ENCODE measurements at places on chromosomes 6 and 20.

DNA sequence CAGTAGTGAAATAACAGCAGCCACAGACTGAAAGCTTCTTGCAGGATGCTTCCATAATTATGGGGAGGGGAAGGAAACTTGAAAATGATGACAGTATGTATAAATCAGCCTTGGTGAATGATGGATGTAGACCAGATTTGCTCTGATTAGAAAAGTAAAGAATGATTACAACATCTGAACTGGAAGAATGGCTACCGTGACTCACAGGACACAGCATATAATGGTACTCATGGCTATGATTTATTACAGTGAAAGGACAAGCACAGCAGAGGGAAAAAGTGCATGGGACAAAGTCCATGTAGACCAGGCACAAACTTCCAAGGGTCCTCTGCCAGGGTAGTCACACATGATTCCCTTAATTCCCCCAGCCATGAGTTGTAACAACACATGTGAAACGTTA, 70.7 kb upstream of the POPDC3 start:
- DNase-seq: no peak

- DNase-seq: no peak
These were observed 77.2 kb downstream of the THBS2 start for GRCh38 chr6:169176361-169176991.

DNA sequence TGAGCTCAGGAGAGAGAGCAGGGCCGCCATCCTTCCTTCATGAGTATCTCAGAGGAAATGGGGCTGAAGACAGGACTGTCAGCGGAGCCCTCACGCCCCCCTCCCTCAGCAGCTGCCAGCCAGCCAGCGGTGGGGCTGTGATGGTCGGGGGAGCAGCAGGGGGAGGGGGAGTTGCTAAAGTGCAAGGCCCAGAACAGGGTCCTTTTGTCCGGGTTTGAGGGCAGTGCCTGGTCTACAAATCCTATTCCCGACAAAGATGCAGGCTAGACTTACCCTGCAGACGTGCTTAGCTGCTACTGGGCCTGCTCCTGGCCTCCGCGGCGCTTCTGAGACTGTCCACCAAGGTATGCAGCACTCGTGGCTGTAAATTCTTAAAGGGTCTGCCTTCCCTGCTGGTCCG, 593.4 kb upstream of the CDH4 start:
- no peak for DNase-seq

DNA sequence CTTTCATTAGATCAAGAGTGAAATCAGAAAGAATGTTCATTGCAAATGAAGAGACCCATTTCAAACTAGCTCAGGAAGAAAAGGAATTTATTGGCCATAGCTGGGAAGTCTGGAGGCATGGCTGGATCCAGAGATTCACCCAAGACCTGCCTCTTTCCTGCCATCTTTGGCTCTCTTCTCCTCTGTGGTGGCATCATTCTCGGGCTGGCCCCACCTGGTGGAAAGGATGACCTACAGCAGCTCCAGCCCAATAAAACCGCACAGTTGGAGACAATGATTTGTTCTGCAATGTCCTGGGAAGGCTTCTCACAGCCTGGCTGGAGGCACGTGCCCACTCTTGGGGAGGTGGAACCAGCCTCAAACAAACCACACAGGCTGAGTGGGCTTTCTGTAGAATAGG, 18.1 kb upstream of the FERMT1 start:
- DNase-seq: no peak

- DNase-seq: no peak
These were observed 49.3 kb upstream of the MYL9 start for GRCh38 chr20:36491901-36492617.

- DNase-seq: no peak
These were observed 11.2 kb upstream of the KIFC1 start for GRCh38 chr6:33380272-33380981.

GRCh38 chr6:75993236-75994162, 79.0 kb downstream of the IMPG1 start:
- DNase-seq: no peak

- no peak for DNase-seq
These were observed 82.8 kb downstream of the MLIP start for GRCh38 chr6:54194067-54194466.

- no peak for DNase-seq
These were observed 211.4 kb downstream of the ESR1 start for GRCh38 chr6:152018876-152019275.

DNA sequence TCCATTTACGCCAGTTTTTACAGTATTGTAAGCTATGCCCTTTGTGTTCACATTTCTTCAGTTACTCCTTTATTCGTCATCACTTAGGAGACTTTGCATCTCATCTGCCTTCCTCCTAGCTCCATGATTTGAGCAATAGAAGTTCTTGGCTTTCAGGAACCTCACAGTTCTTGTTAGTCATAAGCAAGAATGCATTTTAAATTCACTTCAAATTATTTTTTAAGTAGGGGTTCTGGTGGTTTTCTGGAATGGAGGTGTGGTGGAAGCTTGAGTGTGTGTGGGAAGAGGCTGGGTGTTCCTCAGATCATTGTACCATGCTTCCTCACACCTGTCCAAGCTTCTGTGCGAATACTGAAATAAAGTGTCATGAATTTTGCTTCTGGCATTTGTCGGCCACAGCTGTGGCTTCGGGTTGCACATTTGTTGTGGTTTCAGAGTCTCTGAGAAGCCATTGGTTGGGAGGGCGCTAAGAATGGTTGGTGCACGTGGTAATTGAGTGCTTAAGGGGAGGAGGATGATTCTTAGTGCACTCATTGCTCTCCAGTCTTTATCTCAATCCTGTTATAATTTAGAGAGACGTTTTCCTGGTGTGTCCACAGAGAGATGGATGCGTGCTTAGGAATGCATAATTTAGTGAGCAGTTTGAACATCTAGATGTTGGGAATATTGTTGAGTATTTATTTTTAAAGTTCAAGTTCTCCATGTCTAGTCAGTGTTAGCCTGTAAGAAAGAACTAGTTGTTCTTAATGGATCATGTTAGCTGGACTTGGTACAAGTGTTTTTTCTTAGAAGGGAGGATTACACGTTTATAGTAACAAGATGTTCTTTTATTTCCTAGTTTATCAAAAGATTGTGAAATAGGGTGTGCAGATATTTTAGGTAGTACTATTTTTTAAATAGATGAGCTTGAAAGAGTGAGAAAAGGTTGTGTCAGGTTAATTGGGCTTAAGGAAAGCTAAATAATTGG, 31.9 kb downstream of the FOXO3 start:
- no peak for DNase-seq

- no peak for DNase-seq
These were observed 18.8 kb upstream of the EZR start for GRCh38 chr6:158837684-158838625.

- no peak for DNase-seq
These were observed 602.6 kb upstream of the PTCHD4 start for GRCh38 chr6:48713612-48714011.

DNA sequence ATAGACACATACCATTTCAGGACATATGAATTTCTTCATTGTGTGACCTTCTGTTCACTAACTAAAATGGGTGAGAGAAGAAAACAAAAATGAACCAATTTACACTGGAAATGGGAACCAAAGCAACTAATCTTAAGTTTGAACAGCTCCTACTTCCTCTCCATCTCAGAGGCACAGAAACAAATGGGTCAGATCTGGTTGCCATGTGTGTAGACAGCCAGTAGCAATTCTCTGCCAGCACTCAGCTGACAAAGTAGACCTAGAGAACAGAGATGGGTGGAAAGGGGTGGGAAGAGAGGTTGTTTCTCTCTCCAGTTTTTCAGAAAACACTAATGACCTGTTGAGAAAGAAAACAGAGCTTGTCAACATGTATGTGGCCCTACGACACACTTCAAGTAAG, 14.3 kb upstream of the POPDC3 start:
- no peak for DNase-seq

- DNase-seq: no peak
These were observed 527.6 kb downstream of the CDKAL1 start for GRCh38 chr6:21061892-21062291.

GRCh38 chr6:28558629-28559028, 32.9 kb downstream of the GPX5 start:
- no peak for DNase-seq
